Stimulated activated CD4-positive, alpha-beta T cell treated with anti-CD3 and anti-CD28 coated beads, Interleukin-1b, Interleukin-23, amount 100 ng/mL, for 48 hours (primary cell): ENCODE measurements at places on chromosomes 4 and X.

GRCh38 chr4:65599340-65599739 lies 70.9 kb downstream of the EPHA5 start:
- DNase-seq: no peak

- DNase-seq: no peak
Measured at GRCh38 chrX:96244955-96245354, 439.7 kb upstream of the DIAPH2 start.

- no peak for DNase-seq
Measured at GRCh38 chr4:83473423-83473822, 11.5 kb downstream of the ABRAXAS1 start.

- DNase-seq: no peak
Measured at GRCh38 chr4:150149381-150149780, 71.1 kb downstream of the DCLK2 start.

DNA sequence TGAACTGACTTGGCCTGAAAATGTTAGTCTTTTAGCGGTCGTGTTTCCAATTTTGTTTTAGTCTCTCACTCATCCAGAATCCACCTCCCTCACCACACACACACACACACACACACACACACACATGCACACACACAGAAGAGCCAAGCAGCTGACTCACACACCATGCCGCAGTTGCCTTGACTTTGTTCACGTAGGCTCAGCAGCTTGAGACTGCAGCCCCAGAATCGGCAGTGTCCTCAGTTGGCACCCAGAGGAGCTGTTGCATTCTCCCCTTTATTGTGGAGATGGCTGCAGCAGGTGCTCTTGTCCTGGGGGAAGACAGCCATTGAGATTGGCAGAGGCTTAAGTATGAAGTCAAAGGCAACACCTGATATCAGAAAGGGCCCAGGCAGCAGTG lies 20.9 kb upstream of the XPNPEP2 start:
- no peak for DNase-seq

DNA sequence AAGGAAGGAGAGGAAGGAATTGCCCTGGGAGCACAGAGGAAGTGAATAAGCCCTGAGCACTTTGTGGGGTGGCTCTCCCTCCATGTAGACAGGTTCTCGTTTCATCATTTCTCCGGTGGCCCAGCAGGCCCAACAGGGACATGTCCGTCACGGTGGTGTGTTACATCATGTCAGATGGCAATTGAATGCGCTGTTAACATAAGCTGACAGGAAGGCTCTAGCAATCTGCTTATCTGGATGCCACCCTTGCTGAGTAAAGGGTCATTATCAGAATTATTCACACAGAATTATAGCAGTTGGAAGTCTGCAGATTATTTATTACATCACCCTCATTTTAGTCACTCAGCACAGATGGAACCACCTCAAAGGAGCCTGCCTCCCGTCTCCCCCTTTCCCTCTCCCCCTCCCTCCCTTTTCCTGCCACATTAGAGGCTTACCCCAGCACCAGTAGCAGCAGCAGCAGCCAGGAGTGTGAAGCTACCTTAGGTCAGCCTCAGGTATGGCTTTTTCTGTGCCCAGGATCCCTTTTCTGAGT lies 124.3 kb upstream of the TRIM2 start:
- no peak for DNase-seq

DNA sequence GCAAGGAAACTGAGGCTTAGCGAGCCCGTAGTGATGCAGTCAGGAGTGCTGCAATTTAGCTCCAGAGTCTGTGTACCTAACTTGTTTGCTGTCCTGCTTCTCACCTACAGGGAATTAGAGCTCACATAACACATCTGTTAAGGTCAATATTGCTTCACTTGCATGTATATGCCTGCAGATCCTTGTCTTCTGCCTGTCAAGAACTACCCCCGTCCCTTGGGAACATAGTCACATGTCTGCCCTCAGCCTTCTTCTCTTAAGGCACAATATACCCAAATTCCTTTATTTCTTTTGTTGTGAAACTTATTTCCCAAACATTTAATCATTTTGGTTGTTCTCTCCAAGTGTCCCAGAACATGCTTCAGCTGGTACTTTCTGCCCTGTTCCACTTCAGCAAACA lies 103.3 kb upstream of the LEF1 start:
- no peak for DNase-seq

DNA sequence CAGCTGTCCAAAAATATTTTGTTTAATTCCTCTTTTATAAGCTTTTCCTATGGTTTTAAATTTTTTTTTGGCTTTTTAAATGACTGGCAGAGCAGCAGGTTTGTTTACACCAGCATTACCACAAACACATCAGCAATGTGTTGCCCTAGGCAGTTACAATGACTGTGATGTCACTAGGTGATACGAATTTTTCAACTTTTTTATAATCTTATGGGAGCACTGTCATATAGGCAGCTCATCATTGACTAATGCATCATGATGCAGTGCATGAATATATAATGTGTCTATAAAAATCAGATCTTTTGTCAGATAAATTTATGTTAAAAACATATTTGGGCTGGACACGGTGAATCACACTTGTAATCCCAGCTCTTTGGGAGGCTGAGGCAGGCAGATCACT lies 231.6 kb upstream of the SLIT2 start:
- no peak for DNase-seq

- DNase-seq: no peak
Measured at GRCh38 chr4:62457356-62457755, 1257.2 kb downstream of the ADGRL3 start.

DNA sequence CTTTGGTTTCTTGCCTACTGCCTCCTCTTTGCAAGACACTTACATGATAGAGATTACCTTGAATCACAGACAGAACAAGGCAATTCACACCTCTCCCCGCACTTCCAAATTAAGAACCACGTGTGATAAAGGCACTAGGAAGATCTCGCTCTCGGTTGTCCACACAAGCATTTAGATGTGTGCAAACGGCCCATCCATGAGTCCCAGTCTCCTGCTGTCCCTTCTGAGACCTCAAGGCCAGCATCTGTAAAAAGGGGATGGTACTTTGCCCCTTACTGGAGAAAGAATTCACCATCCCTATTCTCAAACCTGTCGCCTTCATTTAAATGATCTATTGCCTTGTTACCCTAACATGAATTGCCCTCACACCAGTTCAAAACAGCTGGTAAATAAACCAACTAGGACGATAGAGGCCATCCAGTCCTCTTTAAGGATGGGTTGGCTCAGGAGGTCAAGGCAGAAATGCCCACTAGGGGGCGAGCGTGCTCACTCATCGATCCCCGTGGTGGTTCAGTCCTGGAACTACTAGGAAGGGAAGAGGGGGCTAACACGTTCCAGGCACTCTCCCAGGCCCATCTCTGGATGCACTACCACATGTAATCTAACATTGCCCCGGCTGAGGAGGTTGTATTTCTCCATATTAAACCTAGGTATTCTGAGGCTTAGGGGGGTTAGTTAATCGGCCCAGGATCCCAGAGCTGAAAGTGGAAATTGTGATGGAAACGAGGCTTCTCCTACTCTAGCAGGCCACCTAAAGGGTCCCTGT lies 95.8 kb downstream of the DHX15 start:
- DNase-seq: peak; percentile 64

DNA sequence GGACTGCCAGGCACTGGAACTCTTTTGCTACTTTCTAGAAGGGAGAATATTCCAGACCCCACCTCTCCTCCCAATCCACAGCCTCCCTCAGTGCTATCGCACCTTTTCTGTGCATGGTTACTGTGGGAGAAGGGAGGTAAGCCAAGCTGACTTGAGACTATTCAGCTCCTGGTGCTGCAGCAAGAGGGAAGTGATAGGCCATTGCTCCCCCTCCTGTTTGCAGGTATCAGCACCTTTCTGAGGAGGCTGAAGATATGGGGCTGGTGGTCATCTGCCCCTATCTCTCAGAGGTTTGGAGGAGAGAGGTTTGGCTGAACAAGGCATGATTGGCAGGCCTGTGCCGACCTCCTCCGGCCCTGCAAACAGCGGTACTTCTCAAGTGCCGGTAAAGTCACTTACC lies 103.3 kb upstream of the GATB start:
- DNase-seq: no peak

DNA sequence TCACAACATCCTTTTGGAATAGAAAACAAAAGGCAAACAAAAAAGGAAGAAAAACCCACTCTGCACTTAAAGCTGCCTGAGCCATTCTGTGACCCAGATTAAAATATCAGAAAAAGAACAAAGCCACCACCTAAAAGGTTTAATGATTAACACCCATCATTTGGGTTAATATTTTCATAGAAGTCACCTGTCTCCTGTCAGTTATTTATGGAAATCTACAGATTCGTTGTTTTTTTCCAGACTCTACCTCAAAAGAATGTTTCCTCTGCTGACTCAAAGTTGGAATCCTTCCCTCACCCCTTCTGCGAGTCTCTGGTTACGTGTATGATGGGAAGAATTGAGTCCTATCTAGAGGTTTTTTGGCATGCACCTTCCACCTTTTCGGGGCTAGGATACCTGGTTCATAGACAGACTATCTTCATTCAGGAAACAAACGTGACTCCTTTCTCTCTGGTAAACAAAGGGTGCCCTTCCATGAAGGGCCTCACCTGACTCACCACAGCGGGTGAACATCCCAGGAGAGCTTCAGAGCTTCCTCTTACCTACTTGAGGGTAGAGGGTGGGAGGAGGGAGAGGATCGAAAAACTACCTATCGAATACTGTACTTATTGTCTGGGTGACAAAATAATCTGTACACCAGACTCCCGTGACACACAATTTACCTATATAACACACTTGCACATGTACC lies 19.6 kb upstream of the CA5B start:
- DNase-seq: no peak

GRCh38 chr4:94219402-94219801 lies 11.7 kb downstream of the SMARCAD1 start:
- DNase-seq: no peak

DNA sequence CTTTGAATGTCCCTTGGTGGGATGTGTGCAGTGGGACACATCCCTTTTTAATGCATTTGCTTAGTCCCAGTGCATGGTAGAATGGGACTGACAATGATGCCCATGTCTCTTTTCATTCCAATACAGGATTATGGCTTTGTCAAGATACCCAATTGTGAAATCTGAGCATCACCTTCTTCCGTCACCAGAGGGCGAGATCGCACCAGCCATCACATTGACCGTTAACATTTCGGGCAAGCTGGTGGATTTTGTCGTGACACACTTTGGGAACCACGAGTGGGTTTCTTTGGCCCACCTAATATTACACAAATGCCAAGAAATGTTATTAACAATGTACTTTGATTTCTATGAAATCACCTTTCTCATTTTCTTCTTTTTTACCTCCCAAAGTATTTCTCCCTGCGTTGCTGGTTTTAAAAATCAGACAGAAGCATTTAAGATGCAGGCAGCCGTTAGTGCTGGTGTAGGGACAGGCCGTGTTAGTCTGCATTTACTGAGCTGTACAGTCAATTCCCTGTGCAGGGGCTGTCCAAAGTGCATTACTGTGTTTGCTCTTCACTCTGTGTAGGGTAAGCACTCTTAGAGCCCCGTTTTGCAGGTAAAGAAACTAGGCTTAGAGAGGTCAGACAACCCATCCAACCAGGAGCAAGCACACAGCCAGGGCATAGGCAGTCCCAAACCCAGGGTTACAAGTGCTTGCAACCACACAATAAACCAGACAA lies 46.5 kb downstream of the CWH43 start:
- peak; percentile 2 for DNase-seq

DNA sequence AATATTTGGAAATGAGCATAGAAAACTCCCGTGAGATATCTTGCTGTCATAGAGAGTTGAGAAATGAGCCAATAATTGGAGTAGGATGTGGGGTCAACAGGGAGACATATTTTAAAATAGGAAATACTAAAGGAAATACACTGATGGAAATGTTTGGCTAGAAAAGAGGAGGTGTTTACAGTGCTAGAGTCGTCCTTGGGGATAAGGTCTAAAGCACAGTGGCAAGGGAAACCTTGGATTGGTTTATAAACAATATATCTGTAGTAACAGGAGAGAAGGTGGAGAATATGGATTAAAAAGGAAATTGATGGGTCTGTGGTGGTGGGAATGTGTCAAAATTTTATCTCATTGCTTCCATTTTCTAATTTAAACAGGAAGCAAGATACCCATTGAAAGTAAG lies 82.1 kb downstream of the PPEF2 start:
- DNase-seq: no peak

DNA sequence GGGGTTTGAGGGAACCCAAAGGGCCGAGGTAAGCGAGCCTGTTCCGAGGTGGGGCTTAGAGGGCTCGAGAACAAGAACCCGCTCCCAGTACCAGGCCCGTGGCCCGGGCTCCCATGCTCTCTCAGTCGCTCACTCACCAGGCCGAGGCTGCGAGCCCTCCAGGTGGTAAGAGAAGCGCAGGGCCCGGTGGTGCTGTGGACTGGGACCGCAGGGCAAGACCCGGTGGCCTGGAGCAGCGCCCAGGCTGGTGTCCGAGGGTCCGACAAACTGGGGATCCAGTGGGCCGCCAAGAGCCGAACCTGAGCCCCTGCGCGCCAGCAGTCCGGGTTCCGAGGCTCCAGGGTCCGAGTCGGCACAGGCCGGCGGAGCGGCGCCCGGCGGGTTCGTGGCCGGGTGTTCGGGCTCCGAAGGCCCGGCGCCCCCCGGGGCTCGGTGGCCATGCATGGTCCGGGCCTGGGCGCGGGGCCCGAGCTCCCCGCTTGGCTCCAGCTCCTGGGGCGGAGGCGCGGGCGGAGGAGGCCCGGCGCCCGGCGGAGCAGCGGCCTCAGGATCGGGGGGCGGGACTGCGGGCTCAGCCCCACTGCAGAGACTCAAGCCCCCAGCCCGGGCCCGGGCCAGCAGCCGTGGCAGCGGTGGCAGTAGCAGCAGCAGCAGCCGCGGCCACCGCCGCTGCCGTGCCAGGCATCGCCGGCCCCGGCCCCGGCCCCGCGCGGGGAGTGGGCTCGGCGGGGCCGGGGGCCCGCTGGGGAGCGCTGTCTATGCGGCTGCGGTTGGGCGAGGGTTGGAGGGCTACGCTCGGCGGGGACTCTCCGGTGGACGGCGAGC lies 833 bp downstream of the FGD1 start:
- no peak for DNase-seq

- DNase-seq: no peak
Measured at GRCh38 chr4:157221426-157221894, 932 bp downstream of the GRIA2 start.

GRCh38 chrX:45524296-45524695 lies 323.6 kb upstream of the DIPK2B start:
- DNase-seq: no peak
